ENCODE measurements at places on chromosomes 7 and 10. TPM values are rescaled to one million over a fixed set of nuclear protein-coding genes. Genes with fewer than 3 reads are reported as not detected.

POR gene
- 129 TPM for total RNA-seq

SFMBT2 gene
- total RNA-seq = under 0.01 TPM

EVX1 gene
- not detected for total RNA-seq

NRP1 gene
- total RNA-seq = 24.5 TPM

TUBB8 gene
- total RNA-seq = not detected

CHST15 gene
- 17.3 TPM for total RNA-seq

ECHDC3 gene
- 12.5 TPM for total RNA-seq

Measured in tracheal epithelial cell (primary cell).